ENCODE measurements at places on chromosomes 4 and X. TPM values are rescaled to one million over a fixed set of nuclear protein-coding genes. Genes with fewer than 3 reads are reported as not detected.

CENPE gene
- 0.51 TPM for total RNA-seq

MSX1 gene
- 2.7 TPM for total RNA-seq

- DNase-seq: no peak
These were observed 89.4 kb downstream of the FTHL17 start for GRCh38 chrX:30982467-30982866.

DNA sequence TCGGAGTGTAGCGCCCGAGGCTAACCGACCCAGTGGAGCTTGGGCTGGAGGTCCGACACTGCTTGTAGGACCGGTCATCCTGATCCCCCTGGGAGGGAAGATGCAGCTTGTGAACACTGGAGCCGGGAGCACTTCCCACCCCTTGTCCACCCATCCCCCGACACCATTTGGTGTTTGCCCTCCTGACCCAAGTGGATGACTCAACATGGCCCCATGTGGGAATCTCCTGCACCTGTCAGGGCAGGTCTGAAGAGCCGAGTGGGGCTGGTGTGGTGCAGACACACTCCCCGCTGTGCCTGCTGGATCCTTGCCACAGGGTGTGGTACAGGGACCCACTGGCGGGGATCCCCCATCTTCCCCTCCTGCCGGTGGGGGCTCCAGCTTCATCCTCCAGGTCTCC, 90.0 kb upstream of the AFAP1 start:
- no peak for DNase-seq

- DNase-seq: no peak
These were observed 669.3 kb downstream of the PDHA2 start for GRCh38 chr4:96509039-96509741.

GRCh38 chrX:130778773-130779172, 124.2 kb downstream of the ENOX2 start:
- no peak for DNase-seq

- no peak for DNase-seq
These were observed 159.8 kb downstream of the FAM13A start for GRCh38 chr4:88897180-88897579.

- DNase-seq: no peak
These were observed 10.2 kb downstream of the UBE2D3 start for GRCh38 chr4:102817021-102817605.

GRCh38 chr4:119041396-119041795, 94.2 kb upstream of the MYOZ2 start:
- no peak for DNase-seq

All from Right ventricle myocardium inferior (tissue), 1 donor.